ENCODE measurements at places on chromosomes 16 and 17. TPM values are rescaled to one million over a fixed set of nuclear protein-coding genes. Genes with fewer than 3 reads are reported as not detected.

- DNase-seq = no peak
Measured at GRCh38 chr16:17469741-17470181, 999 bp downstream of the XYLT1 start.

DNA sequence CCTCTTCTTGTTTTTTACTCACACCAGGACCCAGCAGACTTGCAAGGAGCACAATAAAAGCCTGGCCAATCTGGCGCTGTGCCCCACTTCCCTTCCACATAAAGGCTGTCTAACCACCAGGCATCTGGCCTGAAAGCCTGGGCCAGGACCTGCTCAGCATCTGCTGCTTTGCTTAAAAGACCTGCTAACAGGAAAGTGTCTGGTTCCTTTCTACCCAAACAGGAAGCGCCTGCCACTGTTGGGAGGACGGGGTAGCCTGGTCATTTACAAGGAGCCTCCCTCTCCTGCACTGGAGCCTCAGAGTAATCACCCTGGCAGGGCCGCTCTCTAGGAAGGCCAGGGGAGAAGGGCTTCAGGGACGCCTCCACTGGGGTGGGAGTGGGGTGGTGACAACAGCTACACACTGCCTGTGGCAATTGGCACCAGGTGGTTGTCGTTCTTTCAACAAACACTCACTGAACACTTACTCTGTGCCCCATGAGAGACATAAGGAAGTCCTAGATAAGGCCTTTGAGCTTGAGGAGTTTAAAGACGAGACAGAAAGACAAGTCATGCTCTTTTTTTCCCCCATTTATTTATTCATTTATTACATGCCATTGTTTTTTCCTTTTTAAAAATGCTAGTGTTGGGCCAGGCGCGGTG lies 6.3 kb upstream of the MMP28 start:
- DNase-seq = no peak

DNA sequence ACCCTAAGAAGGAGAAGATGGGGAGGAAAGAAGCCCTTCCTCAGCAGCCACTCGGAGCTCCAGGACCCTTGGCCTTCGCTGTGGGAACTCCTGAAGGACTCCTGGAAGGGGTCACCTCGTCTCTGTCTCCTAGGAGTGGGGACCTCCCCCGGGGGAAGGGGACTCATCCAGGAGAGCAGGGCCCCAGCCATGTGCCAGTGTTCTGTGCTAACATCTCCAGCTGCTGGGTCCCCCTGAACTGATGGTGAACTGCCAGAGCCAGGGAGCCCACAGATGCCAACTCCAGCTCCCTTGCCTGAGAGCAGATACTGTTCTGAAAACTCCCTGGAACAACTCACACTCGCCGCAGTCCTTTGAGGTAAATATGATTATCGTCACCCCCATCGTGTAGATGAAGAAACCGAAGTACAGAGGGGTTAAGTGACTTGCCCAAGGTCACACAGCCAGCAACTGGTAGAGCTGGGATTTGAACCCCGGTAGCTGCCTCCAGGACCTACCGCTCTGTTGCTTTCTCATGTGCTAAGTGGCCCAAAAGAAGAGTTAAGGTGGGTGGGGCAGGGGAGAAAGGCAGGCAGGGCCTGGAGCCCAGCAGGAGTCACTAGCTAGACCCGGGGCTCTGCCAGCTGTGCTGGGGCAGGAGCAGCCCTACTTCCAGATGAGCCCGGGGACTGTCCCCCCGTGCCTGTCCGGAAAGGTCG lies 10.5 kb downstream of the TIMM22 start:
- no peak for DNase-seq

- peak; percentile 62 for DNase-seq
Measured at GRCh38 chr17:28219771-28220170, 99.2 kb upstream of the TMEM97 start.

DNA sequence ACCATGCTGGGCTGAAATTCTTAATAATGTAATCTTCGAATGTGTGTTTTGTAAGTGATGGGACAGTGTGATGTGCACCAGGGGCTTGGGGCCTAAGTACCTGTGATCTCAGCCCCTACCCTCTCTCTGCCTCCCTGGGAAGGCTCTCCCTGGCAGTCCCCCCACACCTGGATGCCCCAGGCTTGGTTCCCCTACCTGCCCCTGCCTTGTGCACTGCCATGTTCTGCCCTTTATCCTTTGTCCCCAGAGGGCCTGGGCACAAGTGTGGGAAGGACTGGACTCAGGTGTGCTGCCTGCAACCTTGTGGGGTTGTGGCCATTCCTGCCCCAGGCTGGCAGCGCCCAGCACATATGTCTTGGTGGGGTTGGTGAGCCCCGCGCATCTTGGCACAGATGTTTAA lies 55.4 kb upstream of the CREBBP start:
- no peak for DNase-seq

Gene TGFB1I1
- 12.5 TPM for total RNA-seq

Gene CBX8
- 12.8 TPM for total RNA-seq

Gene RHBDL1
- 1.7 TPM for total RNA-seq

Measured in PC-3 (cell line).